ENCODE measurements at places on chromosomes 4 and X.

- no peak for DNase-seq
Measured at GRCh38 chr4:78464265-78464664, 87.3 kb upstream of the ANXA3 start.

DNA sequence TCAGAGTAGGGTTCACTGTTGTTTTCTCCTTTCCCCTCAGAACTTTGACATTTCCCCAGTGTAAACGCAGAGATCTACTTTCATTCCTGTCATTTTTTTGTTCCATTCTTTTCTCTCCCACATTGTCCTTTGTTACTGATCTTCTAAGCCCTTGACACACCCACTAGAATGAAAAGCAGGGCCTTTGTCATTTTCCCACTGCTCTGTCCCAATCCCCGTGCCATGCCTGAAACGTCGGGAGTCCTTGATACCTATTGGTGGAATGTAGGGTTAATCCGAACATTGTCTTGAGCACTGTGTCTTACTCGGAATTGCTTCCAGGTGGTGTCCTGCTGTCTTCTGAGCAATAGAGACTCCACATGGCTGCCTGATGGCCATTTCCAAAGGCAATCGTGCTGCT is 887.1 kb upstream of the FRG1 start:
- DNase-seq, result no peak

GRCh38 chrX:69133921-69134542 is 31.2 kb downstream of the PJA1 start:
- no peak for DNase-seq

DNA sequence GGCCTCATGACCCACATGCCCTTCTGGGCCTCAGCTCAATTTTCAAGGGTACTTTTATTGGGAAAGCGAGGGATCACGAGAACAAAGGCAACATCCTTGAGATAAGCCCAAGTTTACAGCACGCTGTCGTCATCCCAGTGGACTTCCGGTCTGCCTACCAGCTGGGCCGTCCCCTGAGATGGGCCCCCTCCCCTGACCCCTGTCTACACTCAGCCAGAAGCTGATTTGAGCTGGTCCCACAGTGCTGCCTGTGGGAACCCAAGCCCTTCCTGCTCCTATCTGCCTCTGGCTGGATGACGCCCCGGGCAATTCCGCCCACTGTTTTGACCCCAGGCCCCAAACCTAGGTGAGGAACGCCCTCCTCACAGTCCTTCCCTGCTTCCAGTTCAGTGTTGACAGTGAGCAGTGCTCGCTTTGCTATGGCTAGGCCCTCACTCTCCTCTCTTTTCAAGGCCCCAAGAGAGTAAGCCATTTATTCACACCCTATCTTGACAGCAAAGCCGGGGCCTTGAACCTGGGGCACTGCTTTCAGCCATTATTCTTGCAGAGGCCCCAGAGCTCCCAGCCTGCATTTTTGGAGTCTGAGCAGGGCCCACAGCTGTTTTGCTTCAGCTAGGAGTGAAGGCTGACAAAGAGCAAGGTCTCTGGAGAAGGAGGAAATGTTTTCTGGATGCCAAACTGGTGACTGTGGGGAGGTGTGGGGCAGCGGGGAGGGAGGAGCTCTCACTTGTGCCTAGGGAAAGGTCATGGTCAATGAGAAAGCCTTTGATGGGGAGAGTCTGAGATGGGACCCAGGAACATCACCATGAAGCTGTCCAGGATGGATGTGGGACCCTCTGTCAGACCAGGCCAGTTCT is 164.6 kb upstream of the BCOR start:
- DNase-seq, result no peak

DNA sequence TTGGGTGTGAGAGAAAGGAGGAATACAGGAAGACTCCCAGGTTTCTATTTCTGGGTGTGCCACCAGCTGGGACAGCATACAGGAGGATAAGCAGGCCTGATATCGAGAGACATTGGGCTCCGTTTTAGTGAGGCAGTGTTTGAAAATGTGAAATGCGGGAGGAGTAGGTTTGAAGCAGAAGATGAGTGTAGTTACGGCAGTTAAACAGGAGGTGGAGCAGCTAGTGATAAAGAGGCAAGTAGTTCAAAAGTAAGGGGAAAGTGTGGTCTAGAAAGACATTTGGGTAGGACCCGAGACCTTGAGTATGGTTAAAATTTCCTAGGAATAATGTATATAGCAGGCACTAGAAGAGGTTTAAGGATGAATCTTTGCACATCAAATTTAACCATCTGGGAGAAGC is 42.4 kb downstream of the DCUN1D4 start:
- no peak for DNase-seq

DNA sequence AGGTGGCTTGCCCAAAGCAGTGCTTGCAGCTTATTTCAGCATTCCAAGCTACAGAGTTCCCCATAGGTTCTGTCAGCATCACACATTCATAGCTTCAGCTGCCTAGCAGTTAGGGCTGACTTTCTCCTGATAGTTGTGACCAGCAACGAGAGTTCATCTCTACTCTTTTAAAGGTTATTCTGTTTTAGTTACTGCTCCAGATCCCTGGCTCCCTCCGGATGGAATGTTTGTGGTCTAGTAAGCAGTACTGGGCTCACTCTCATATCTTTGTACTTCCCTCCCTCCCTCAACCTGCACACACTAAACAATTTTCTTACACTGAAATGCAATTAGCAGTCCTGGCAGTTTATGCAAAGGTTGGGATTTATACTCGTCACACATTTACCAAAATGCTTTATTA is 43.9 kb downstream of the PTTG2 start:
- DNase-seq, result no peak

- no peak for DNase-seq
Measured at GRCh38 chr4:23686169-23686897, 203.5 kb downstream of the PPARGC1A start.

GRCh38 chr4:28558895-28559294 is 1698.3 kb downstream of the STIM2 start:
- no peak for DNase-seq

DNA sequence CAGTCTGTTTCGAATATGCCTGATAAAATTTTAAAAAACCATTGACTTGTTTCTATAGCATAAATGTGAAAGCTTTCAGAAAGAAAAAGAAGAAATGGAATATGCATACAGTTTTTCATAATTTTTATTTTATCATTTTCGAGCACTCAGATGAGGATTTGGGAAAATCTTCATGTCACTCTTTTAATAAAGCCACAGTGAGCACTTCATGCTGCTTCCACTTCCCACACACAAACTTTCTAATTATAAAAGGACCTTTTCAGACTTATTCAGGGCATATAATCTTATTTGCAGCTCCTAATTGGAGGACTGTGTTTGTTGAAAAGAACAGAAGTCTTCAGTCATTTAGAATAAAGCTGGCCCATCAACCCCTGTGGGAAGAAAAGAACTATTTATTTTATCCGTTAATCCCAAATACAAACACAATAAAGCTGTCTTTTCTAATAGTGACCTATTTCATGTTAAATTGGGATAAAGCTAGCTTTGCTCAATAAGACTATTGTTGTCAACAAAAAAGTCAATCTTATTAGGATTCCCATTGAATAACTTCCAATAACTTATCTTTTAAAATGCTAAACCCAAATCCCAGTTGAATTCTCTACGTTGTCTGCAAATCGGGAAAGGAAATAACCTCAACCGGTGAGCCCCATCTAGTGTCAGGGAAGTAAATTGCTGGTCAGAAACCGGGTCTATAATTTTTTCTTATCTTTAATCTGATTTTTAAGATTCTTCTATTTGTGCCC is 211.5 kb downstream of the PDGFRA start:
- DNase-seq, result no peak

GRCh38 chr4:92501456-92501855 is 197.7 kb downstream of the GRID2 start:
- no peak for DNase-seq

All from CD4-positive, alpha-beta T cell treated with Interleukin-6 at 100 ng/mL for 8 hours (primary cell).